ENCODE measurements at places on chromosomes 7 and 10.
A peak's percentile ranks its signal among the peaks of the same experiment; 100 is the strongest.

- DNase-seq, result no peak
Observed at GRCh38 chr10:57743711-57744110, 524.0 kb downstream of the IPMK start.

DNA sequence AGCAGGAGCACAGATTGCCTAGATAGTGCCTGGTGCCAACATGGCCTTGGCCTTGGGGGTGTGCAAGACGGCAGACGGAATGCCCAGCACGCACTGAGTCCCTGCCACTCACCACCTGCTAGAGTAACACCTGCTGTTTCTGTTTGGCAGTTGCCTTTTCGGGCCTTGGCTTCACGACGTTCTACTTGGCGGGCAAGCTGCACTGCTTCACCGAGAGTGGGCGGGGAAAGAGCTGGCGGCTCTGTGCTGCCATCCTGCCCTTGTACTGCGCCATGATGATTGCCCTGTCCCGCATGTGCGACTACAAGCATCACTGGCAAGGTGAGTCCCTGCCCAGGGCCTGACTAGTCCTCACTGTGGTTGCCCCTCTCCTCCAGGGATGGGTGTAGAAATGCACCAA is 118.0 kb downstream of the PLPP4 start:
- DNase-seq, result no peak

DNA sequence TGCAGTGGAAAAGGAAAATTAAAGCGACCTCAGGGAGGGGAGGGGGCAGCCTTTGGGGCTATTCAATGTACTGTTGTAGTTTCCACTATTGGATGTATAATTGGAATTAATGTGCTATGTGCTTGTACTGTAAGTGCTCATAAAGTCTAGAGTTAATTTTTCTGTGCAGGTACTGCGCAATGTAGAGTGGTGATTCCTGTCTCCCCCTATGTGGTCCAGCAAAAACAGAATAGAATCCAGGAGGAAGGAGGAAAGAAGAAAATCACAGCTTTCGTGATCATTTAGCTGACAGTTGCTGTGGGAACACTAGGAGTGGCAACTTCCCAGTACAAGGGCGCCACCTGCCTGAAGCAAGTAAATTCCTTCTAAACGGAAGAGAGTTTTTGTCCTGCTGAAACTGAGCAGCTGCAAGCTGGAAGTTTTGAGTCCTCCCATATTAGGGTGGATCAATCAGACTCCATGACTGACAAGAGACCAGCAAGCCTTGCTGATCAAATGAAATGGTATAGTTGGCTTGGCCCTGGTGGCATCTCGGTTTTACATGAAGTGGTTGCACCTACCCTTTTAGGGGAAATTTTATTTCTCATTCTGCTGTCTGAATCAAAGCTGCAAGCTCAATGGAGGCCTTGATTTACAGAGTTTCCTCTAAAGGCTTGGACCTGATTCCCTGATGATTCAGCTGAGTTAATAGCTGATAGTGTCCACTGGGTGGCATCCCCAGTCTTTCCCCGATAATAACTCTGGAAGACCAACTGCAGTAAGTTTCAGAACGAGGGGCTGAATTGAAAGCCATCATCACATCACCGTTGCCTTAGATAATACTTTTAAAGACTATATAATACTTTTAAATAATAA is 299.8 kb downstream of the HGF start:
- DNase-seq, result peak; percentile 37

DNA sequence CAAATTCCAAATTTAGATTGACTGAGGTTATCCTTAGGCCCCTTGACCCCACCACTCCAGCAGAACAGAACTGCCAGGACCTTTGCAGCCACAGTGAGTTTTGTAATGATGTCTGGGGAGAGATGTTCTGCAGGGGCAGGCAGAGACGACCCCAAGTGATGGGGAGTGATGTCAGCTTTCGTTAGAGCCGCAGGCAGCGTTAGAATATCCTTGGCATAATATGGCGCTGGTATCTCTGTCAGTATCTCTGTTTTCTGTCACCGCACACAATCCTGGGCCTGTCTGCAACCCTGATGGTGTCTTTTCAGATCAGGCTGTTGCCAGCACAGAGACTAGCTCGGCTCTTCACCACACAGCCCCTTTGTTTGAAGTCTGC is 1083.6 kb downstream of the KCNMA1 start:
- DNase-seq, result no peak
